ENCODE measurements at places on chromosomes 16 and 17.

DNA sequence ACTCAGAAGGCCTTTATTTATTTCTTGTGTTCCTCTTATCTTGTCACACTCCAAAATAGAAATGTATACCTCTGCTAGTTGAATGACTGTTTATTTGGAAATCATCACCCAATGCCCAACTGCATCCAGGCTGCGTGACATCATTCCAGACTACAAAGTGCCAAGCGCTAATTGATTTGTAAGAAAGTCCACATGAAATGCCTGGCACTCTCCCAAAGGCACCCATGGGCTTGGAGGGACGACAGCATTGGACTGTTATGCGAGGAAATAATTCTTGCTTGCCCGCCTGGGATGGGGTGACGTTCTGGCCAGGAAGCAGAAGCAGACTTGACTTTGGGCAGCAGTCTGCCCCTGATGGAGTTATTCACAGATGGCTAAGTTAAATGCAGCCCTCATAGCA lies 165.9 kb downstream of the CDH13 start:
- no peak for DNase-seq

- no peak for DNase-seq
These were observed 26.9 kb upstream of the LGALS9 start for GRCh38 chr17:27603880-27604794.

DNA sequence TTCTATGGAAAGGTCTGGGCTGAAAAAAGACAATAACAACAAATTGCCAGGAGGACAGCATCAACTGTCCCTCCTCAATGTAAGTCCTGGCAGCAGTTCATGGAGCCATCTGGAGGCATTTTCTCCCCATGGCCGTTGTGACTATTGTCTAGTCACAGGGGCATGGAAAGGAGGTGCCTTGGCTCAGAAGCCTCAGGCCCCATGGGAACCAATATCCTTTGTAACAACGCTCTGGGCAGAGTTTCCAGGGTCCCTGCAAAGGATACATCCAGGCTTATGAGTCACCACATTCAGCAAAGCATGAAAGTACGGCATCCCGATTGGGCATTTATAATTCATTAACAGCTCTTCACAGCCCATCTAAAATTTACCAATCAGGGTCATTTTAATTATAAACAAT lies 85.2 kb downstream of the GLG1 start:
- DNase-seq = no peak

DNA sequence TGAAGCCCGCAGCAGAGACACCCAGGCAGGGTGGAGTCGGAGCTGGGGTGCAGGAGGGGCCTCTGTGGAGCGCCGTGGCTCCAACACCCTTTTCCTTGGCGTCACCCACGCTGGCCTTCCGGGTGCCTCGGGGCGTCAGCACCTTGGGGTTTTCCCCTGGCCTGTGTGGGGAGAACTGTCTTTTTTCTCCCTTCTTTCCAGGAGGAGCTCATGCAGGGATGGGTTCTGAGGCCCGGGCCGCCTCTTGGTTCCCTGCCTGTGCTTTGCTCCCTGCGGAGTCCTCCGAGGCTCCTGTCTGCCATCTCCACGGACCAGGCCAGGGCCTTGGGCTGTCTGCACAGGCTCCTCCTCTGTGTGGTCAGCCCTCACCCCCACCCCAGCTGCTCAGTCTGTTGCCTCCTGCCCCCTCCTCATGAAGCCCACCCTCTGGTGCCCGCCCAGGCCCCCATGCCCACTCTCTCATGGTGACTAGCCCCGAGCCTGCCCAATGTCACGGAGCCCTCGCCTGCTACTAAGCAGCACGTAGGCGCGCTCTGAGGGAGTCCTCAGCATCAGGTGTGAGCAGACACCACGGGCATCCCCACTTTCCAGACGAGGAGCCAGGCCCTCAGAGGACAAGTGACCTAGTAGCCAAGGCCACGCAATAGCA lies 5.0 kb downstream of the KATNB1 start:
- DNase-seq = no peak

DNA sequence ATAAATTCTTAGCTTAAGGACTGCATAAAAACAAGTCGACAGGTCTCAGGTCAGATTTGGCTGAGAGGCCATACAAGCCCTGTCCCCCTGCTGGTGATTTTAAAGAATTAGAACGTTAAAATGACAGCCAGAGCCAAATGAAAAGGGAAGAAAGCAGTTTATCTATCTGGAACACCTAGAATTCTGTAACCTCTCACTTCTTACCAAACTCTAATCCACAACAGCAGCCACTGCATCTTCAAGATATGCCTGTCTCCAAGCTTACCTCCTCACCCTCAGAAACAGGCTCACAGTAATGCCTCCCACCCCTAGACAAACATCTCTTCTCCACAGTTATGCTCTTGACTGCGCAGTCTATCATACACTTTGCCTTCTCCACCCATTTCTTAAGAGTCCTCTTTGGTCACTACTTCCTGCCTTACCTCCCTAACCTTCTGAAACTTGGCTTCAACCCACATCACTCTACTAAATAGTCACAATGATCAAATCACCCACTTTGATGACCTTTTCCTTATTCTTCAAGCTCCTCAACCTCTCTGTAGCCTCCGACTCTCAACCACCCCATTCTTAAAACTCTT lies 14.2 kb downstream of the ANKFY1 start:
- DNase-seq = no peak

GRCh38 chr17:70024253-70024652 lies 50.8 kb upstream of the KCNJ16 start:
- DNase-seq = no peak

DNA sequence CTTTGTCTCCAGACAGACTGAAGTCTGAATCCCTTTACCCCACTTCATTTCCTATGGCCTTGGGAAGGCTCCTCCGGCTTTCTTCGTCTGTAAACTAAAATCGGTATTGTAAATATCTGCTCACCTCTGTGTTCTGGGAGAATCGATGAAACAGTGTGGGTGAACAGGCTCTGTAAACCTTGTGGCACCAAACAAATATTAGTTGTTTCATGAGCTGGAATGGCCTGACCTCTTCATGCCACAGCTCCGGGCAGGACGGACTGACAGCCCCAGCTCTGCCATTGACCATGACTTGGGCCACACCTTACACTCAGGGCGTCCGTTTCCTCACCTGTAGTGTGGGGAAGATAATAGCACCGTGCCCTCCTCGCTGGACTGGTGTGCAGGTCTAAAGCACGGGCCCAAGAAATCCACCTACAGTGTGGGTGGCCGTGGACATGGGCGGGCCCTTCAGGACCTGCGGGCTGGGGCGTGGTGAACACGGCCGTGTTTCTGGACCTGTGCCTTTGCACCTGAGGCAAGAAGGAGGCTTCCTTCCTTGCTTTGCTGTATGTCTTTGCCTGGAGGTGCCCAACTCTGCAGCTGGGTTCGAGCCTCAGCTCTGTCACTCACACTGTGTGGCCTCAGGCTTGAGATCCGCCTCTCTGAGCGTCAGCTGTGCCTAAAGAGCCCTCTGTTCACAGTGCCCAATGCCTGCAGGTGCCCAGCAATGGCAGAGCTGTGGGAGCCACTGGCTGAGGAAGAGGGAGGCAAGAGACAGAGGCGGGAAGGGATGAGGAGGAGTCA lies 6.1 kb upstream of the OSGIN1 start:
- DNase-seq = no peak

GRCh38 chr16:88017587-88018101 lies 66.4 kb downstream of the BANP start:
- DNase-seq = no peak

DNA sequence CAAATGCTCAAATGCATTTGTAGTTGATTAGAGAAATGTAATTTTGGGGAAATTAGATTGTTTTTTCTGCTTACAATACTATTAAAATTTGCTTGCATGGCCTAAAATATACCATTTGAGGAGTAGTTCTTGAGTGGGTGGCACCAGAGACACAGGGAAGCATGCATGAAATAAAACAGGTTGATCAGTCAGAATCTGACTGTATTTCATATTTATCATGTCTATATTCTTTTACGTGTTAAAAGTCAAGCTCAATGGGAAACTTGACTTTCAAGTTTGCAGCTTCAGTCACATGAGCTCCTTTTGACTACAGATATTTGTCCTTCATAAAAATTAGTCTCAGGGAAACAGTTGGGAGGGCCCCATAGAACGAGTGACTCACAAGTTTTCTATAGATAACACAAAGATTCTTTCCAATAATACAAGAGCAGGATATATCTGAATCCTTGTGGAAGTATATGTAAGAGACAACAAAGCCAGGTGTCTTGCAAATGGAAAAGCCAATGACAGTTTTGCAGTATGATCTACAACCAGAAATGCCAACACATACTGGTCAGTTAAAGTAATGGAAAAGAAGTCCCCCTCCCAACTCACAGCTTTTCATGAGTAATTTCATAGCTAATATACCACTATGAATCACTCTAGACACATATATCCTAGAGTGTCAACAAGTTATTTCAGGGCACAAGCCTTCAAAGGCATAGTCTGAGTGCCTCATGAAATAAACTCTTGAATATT lies 42.2 kb upstream of the CORO6 start:
- no peak for DNase-seq

DNA sequence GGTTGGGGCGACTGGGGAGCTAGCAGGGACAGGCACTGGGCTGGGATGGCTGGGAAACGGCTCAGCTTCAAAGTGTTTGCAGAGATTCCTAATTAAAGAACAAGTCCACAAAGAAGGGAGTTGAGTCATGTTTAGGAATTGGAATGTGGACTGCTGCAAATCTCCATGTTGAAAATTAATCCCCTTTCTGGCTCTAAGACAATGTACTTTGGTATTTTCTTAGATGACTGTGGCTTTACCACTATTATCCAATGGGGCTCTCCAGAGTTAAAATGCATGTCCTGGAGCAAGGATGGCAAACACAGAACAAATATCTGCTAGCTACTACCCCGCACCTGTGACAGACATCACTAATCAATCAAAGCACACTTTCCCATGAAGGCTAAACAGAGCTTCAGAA lies 22.2 kb upstream of the WSCD1 start:
- no peak for DNase-seq

- no peak for DNase-seq
These were observed at the start of gene MT1E for GRCh38 chr16:56625140-56625942. Gene MT1E, plus strand, starts transcription at chr16:56625781. Its CDS starts 71 bp downstream, at chr16:56625852.

- no peak for DNase-seq
These were observed 143.7 kb upstream of the COX10 start for GRCh38 chr17:13925579-13925978.

GRCh38 chr17:28926786-28927185 lies 23.9 kb upstream of the DHRS13 start:
- no peak for DNase-seq

- no peak for DNase-seq
These were observed 55.4 kb upstream of the ENDOV start for GRCh38 chr17:80359422-80360110.

- DNase-seq = no peak
These were observed 8.1 kb upstream of the EPX start for GRCh38 chr17:58184308-58184985.

- no peak for DNase-seq
These were observed 326 bp upstream of the MTMR4 start for GRCh38 chr17:58514770-58515157.

DNA sequence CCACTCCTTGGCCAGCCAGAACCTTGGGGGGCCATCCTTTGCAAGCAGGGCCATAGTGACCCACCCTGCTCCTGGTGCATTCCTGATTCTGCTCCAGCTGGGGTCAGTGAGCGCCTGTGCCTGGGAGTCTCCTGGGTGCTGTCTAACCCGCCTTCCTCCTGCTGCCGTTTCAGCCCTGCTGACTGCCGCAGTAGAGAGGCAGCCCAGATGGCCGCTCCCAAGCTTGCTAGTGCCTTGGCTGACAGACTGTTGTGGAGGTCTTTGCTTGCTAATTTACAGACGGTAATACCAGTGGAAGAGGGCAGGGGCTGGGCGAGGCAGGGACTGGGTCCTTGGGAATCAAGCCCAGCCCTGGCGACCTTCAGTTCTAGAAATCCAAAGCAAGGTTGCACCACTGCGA lies 99.6 kb downstream of the SOCS1 start:
- DNase-seq = no peak

- no peak for DNase-seq
These were observed 60.6 kb downstream of the BEAN1 start for GRCh38 chr16:66487580-66488275.

- DNase-seq = no peak
These were observed 145.0 kb downstream of the SEC14L1 start for GRCh38 chr17:77285594-77286390.

DNA sequence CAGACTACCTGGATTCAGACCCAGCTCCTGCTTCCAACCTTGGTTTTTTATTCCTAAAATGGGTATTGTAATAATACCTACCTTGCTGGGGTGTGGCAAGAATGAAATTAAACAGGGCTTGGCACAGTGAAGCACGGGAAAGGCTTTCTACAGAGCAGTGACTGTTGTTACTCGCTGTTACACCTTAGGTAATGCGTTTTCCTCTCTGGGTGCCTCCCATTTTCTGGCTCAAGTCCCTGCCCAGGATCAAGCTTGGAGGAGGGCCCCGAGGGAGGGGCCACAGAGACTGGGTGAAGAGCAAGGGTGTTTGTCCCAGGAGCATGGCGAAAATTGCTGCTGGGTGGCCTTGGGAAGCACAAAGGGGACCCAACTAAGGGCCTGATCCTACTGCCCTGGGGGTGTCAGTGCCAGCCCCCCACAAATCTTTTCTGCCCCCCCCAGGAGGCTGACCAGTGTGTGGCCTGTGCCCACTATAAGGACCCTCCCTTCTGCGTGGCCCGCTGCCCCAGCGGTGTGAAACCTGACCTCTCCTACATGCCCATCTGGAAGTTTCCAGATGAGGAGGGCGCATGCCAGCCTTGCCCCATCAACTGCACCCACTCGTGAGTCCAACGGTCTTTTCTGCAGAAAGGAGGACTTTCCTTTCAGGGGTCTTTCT lies 13.3 kb downstream of the MIEN1 start:
- DNase-seq = no peak

DNA sequence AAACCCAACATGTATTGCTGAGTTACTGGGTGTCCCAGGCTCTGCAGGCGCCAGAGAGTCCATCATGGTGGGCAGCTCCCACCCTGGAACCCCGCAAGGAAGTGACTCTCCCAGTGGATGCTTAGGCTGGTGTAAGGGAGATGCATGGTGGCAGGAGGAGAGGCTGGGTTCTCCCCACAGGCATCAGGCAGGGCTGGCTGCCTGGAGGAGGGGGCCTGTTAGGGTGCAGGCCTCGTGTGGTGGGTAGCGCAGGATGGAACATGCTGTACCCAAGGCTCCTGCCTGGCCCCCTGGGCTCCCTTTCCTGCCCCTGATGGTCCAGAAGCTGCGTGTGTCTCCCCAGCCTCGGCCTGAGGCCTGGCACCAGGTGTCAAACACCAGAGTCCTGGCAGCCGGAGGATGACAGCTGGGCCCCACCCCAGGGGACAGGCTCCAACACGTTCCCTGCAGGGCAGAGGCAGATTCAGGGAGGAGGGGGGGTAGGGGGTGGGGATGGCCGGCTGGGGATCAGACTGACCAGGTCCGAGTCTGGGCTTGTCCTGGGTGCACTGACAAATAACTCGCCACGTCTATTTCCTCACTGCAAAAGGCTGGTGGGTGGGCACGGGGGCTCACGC lies 40.2 kb upstream of the CIBAR2 start:
- DNase-seq = no peak

Measured in stimulated activated CD8-positive, alpha-beta memory T cell treated with anti-CD3 and anti-CD28 coated beads, Interleukin-4, amount 100 ng/mL, for 1 hour (primary cell).